ENCODE measurements at places on chromosomes 3 and 15.

- DNase-seq, result no peak
These were observed 232.6 kb downstream of the TBL1XR1 start for GRCh38 chr3:176964661-176965060.

DNA sequence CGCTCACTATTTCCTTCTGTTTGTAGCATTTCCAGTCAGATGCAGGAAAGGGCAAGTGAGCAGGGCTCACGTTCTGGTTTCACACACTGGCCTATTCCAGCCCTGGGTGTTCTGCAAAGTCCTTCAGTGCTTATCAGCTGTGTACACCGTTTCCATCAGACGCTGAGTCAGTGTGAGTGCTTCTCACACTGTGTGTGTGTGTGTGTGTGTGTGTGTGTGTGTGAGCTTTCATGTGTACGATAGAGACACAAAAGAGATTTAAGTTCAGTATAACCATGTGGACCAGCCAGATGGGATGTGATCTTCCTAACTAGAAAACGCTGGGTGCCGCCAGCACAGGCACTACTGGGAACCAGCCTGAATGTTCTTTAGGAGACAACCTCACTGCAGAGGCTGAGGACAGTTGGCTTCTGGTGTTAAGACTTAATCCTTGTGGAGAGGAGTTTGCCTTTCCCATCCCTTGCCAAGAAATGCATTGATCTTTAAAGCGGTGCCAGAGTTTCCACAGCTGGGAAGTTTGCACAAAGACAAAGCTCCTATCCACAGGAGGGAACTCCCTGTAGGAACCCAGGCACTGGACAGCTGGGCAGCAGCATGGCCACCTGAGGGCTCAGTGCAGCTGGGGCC lies 3.9 kb upstream of the CHSY1 start:
- DNase-seq, result no peak

GRCh38 chr3:172651936-172652625 lies 58.8 kb downstream of the NCEH1 start:
- DNase-seq, result no peak

GRCh38 chr15:83199288-83199687 lies 8.3 kb downstream of the HDGFL3 start:
- DNase-seq, result no peak

GRCh38 chr3:188090620-188091309 lies 63.2 kb upstream of the LPP start:
- no peak for DNase-seq

GRCh38 chr15:99050328-99050980 lies 42.9 kb upstream of the PGPEP1L start:
- no peak for DNase-seq

- peak; percentile 20 for DNase-seq
These were observed 47.0 kb upstream of the LHFPL4 start for GRCh38 chr3:9600597-9600996.

DNA sequence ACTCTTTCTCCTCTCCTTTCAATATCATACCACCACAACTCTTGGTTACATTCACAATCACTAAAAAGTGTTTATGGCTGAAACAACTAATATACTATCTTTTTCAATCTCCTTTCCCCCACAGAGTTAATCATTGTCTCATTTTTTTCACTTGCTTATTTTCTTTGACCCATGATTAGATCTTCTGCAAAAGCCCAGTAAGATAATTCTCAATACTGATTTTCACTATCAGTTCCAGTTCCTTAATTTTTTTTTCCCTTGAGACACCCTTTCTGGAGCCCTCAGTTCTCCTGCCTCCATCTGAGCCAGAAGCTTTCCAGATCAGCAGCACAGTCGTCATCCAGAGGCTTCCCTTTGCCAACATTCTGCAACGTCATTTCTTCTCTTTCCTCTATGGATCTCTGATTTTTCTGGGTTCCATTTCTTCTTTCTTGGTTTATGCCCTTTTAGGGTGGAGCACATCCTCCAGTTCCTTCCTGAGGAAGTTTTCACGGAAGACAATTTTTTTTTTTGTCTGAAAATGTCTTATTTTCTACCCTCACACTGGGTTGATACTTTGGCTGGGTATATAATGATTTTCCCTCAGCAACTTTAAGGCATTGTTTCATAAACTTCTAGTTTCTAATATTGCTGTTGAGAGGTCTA lies 88.7 kb upstream of the C15orf39 start:
- DNase-seq, result no peak

GRCh38 chr3:128307029-128307633 lies 153.8 kb downstream of the EEFSEC start:
- DNase-seq, result no peak

DNA sequence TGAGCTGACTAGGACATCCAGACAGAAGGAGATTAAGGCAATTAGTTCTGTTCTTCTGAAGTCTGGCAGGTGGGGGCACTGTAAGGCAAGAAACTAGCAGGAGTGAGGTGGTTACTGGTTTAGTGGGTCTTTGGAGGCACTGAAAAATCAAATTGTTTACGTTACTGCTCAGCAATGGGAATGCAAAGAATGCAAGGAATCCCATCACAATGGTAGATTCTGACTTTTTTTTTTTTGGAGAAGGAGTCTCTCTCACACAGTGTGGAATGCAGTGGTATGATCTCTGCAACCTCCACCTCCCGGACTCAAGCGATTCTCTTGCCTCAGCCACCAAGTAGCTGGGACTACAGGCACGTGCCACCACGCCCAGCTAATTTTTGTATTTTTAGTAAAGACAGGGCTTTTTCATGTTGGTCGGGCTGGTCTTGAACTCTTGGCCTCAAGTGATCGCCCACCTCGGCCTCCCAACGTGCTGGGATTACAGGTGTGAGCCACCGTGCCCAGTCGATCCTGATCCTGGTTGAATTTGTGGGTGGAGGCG lies 16.4 kb downstream of the FAM107A start:
- no peak for DNase-seq

Measured in stimulated activated CD4-positive, alpha-beta T cell treated with anti-CD3 and anti-CD28 coated beads, Interleukin-4, amount 100 ng/mL, for 1 hour (primary cell).